Peyer's patch (tissue), 4 donors: ENCODE measurements at places on chromosomes 6 and 20.

DNA sequence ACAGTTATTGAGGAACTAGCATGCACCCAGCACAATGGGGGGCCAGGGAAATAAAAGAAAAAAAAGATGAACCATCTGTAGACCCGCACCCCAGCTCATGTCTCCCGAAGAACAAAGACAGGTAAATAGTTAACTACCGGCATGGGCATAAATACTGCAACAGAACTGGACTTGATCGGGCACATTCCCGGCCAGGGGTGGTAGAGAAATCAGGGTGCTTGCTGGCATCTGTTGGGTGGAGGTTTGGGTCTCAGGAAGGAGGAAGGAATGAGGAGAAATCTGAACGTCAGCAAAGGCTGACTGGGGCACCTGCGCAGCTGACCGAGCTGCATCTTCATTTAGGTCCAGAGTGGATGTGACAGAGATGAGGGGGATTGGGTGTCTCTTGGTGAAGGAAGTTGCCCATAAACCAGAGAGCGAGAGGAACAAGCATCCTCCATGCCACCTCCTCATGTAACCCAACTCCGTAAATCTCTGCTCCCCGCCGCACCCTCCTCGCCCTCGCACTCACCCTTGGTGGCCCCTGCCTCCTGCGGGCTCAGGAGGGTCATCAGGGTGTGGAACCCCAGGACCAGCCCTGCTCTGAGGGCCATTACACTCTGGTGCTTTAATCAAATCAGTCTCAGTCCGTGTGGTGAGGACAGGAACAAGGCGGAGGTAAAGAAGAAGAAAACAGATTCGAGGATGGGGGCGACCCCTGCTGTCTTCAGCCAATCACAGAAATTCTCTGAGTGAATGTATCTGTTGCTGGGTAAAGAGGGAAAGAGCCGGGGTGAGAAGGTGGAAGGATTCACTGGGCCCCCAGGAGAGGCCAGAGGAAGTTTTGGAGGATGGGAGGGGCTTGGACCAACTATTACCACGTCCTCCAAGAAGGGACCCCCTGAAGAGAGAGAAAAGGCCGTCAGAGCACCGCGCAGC is at the start of gene HLA-DOA:
Gene HLA-DOA (minus strand): TSS at position 648 of the 918 bp plus-strand sequence.
- no peak within 1 kb of the TSS for H3K27ac ChIP-seq
- no peaks in the 10 kb centered on the region for H3K36me3 ChIP-seq
- H3K4me1 ChIP-seq: no peaks in the 10 kb centered on the region
- no peaks in the 10 kb centered on the region for H3K27me3 ChIP-seq

DNA sequence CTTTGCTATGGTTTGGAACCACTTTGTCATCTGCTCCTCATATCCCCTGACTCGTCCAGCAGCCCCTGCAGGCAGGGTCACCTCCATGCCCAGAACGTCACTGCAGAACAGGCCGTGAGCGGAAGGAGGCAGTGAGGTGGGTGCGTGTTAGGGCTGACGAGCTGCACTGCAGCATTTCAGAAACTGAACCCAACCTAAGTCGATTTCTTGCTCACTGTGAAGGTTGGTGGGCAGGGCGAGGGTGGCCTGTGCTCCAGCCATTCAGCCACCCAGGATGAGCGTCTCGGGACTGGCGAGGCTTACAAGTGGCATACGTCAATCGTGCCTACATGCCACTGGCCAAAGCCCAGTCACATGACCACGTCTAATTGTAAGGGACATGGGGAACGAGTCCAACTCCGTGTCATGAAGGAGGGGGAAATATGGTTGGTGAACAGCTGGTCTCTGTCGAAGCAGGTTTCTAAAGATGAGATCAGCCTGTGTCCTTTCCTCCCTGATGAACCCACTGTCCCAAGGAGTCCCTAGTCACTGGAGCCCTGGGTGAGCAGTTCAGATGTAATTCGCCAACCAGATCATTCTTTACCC is 289.1 kb downstream of the TAF4 start:
- no peaks in the 10 kb centered on the region for H3K36me3 ChIP-seq
- H3K27me3 ChIP-seq: no peaks in the 10 kb centered on the region
- no peaks in the 10 kb centered on the region for H3K4me1 ChIP-seq

- no peaks in the 10 kb centered on the region for H3K36me3 ChIP-seq
- no peak overlapping the region for H3K4me3 ChIP-seq
- H3K4me1 ChIP-seq: no peaks in the 10 kb centered on the region
- H3K27ac ChIP-seq: no peak overlapping the region
- no peak for DNase-seq
Measured at GRCh38 chr6:117456250-117456649, 26.2 kb upstream of the DCBLD1 start.

GRCh38 chr20:3434232-3434631 is 26.8 kb upstream of the DNAAF9 start:
- no peaks in the 10 kb centered on the region for H3K4me1 ChIP-seq
- H3K4me3 ChIP-seq: no peak overlapping the region
- DNase-seq: no peak
- H3K27me3 ChIP-seq: no peaks in the 10 kb centered on the region
- H3K27ac ChIP-seq: no peak overlapping the region
- H3K36me3 ChIP-seq: no peaks in the 10 kb centered on the region

- no peak overlapping the region for H3K4me3 ChIP-seq
- peaks cover 5% of the 10 kb centered on the region for H3K4me1 ChIP-seq
- H3K27me3 ChIP-seq: no peaks in the 10 kb centered on the region
- no peak overlapping the region for H3K27ac ChIP-seq
- H3K36me3 ChIP-seq: no peaks in the 10 kb centered on the region
Measured at GRCh38 chr6:157227202-157228166, 95.8 kb downstream of the TMEM242 start.

DNA sequence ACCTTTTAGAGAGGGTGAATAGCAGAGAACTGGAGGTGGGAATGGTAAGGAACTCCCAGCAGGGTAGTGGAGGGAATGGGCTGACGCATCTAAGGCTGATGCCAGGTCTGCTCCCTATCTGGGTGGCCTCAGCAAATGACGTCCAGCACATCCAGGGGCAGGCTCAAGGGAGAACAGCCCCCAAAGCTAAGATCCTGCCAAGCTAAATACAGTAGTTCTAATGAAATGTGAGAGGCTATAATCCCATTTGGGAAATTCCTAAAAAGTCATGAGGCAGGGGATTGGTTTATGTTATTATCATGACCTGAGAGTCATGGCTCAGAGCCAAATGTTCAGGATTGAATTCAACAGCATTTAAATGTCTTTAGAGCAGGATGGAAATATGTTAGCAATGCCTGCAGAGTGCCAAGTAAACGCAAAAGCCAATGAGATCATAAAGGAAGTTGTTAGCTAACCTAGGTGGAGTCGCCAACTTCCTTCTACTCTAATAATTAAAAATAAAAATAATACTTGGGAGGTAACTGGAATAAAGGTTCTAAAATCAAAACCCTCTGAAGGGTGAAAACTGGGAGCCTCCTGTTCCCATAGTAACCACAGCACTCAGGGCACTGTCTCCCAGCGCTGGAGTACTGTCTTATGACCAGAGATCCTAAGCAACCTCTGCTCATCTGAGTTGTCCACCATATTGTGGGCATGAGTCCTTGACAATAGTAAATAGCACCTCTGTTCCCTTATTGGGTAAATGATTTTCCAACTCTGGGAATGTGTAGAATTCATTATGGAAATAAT is 34.8 kb downstream of the IYD start:
- no peak overlapping the region for H3K27ac ChIP-seq
- no peaks in the 10 kb centered on the region for H3K27me3 ChIP-seq
- H3K4me3 ChIP-seq: no peak overlapping the region
- no peaks in the 10 kb centered on the region for H3K4me1 ChIP-seq
- DNase-seq: no peak
- H3K36me3 ChIP-seq: no peaks in the 10 kb centered on the region

GRCh38 chr6:44224029-44224964 is 902 bp downstream of the SLC29A1 start:
- no peaks in the 10 kb centered on the region for H3K36me3 ChIP-seq
- no peak for DNase-seq
- H3K27me3 ChIP-seq: no peaks in the 10 kb centered on the region
- peaks cover 12% of the 10 kb centered on the region for H3K4me1 ChIP-seq
- H3K27ac ChIP-seq: no peak overlapping the region

DNA sequence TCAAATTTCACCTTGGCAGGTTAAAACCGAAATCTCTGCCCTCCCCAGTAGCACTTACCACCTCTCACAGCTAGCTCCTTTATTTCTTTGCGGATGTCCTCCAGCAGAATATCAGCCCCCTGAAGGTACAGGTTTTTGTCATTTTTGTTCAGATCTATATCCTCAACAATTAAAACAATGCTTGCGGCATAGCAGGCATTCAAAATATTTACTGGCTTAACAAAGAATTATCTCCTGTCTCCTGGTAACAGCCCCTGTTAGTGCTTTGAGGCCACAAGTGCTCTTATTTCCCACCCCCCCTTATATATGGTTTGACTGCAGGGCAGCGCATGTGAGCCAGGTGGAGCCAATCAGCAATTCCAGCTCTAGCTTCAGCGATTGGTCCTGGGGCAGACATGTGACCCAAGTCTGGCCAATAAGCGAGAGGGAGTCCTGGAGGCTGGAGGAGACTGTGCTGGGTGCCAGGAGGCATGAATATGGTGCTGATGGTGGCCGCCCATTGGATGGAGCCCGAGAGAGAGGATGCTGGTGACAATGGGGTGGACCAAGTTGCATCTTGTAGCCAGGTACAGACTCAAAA is 21.0 kb downstream of the SULF2 start:
- H3K36me3 ChIP-seq: no peaks in the 10 kb centered on the region
- no peaks in the 10 kb centered on the region for H3K27me3 ChIP-seq
- no peak overlapping the region for H3K27ac ChIP-seq
- DNase-seq: no peak
- H3K4me3 ChIP-seq: no peak overlapping the region

- no peak for DNase-seq
- no peaks in the 10 kb centered on the region for H3K4me1 ChIP-seq
- no peaks in the 10 kb centered on the region for H3K36me3 ChIP-seq
- no peak overlapping the region for H3K27ac ChIP-seq
- H3K27me3 ChIP-seq: no peaks in the 10 kb centered on the region
Measured at GRCh38 chr6:10947966-10948365, 61.1 kb downstream of the SYCP2L start.

DNA sequence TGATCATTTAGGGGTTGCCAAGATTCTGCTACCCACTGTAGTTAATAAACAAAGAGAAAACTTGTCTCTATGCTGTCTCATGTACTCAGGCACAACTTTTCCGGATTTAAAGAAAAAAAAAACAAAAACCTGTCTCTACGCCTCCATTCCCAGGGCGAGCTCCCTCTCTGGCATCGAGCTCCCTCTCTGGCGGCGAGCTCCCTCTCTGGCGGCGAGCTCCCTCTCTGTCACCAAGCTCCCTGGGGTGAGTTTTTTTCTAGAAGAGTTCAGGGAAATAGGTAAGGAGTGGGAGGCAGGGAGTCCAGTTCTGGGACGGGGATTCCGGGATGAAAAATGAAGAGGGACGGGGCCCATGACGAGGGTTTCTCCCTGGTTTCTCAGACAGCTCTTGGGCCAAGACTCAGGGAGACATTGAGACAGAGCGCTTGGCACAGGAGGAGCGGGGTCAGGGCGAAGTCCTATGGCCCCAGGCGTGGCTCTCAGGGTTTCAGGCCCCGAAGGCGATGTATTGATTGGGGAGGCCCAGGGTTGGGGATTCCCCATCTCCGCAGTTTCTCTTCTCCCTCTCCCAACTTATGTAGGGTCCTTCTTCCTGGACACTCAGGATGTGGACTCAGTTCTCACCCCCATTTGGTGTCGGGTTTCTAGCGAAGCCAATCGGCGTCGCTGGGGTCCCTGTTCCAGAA is 16.5 kb upstream of the HLA-A start:
- H3K4me1 ChIP-seq: no peaks in the 10 kb centered on the region
- H3K36me3 ChIP-seq: no peaks in the 10 kb centered on the region
- H3K4me3 ChIP-seq: peak overlapping the region; percentile 73
- no peaks in the 10 kb centered on the region for H3K27me3 ChIP-seq
- peak overlapping the region; percentile 99 for H3K27ac ChIP-seq

GRCh38 chr6:132812255-132812732 is 2.1 kb upstream of the RPS12 start:
- no peak for DNase-seq
- H3K36me3 ChIP-seq: peaks cover 15% of the 10 kb centered on the region
- H3K4me3 ChIP-seq: peak overlapping the region; percentile 80

DNA sequence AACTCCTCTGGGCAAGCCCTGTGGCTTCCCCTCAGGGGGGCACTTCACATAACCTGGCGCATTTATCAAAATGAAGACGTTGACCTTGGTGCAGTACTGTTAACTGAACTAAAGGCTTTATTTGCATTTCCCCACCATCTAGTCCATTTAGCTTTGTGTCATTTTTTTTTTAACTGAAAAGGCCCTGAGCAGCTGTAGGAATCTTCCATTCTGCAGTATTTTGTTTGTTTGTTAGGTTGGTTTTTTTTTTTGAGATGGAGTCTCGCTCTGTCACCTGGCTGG is 10.7 kb downstream of the TMEM181 start:
- no peaks in the 10 kb centered on the region for H3K27me3 ChIP-seq
- H3K27ac ChIP-seq: no peak overlapping the region
- no peak for DNase-seq
- H3K4me1 ChIP-seq: peaks cover 35% of the 10 kb centered on the region
- H3K4me3 ChIP-seq: no peak overlapping the region

- H3K4me1 ChIP-seq: no peaks in the 10 kb centered on the region
- H3K4me3 ChIP-seq: no peak overlapping the region
- no peaks in the 10 kb centered on the region for H3K27me3 ChIP-seq
- DNase-seq: no peak
- no peak overlapping the region for H3K27ac ChIP-seq
- H3K36me3 ChIP-seq: no peaks in the 10 kb centered on the region
Measured at GRCh38 chr6:7993952-7994351, 70.2 kb downstream of the BLOC1S5 start.

DNA sequence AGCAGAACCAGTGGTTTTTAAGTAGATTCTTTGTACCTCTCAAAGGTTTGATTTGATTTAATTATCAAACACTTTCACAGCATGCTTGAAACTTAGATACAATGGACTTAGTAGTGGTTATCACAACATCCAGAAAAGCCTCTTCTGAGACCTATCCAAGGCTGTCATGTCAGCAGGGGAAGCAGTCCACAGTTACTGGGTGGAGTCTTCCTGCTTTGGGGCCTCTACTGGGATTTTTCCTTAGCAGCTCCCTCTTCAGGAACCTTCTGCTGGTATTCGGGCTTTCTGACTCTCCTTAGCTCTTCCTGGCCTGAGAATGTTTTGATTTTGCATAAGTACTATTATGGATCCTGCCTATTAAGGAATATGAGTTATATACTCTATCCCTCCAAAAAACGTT is 36.0 kb downstream of the ARFGEF2 start:
- no peak overlapping the region for H3K27ac ChIP-seq
- no peaks in the 10 kb centered on the region for H3K4me1 ChIP-seq
- no peak for DNase-seq
- no peak overlapping the region for H3K4me3 ChIP-seq
